Neural crest cell (in vitro differentiated cells): ENCODE measurements at places on chromosomes 5 and 9.

GRCh38 chr5:25025831-25026230 is 381.1 kb upstream of the CDH10 start:
- peaks cover 11% of the 10 kb centered on the region for H3K4me1 ChIP-seq
- no peak overlapping the region for H3K27ac ChIP-seq
- H3K27me3 ChIP-seq = no peaks in the 10 kb centered on the region
- H3K36me3 ChIP-seq = no peaks in the 10 kb centered on the region

GRCh38 chr5:91848453-91848852 is 465.3 kb upstream of the ARRDC3 start:
- H3K27ac ChIP-seq = no peak overlapping the region
- H3K36me3 ChIP-seq = no peaks in the 10 kb centered on the region
- no peaks in the 10 kb centered on the region for H3K4me1 ChIP-seq
- H3K27me3 ChIP-seq = no peaks in the 10 kb centered on the region
- DNase-seq = no peak

DNA sequence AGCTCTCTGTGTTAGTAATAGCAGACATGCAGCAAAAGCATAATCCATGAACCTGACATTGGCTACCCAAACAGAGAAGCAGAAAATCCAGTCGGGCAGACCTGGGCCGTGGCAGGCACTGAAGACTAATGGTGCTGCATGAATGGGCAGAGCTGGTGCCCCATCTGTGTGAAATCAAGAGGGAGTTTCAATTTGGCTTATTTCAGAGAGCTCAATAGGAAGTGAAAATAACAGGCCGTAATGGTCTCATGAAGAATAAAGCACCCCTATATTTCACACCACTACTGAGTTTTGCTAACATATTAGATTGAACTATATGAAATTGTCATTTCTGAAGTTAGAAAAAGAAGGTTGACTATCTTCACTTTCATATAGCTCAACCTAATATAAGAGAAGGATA is 149.7 kb downstream of the ENC1 start:
- no peak overlapping the region for H3K4me3 ChIP-seq
- no peaks in the 10 kb centered on the region for H3K36me3 ChIP-seq
- no peaks in the 10 kb centered on the region for H3K4me1 ChIP-seq
- no peak for DNase-seq

DNA sequence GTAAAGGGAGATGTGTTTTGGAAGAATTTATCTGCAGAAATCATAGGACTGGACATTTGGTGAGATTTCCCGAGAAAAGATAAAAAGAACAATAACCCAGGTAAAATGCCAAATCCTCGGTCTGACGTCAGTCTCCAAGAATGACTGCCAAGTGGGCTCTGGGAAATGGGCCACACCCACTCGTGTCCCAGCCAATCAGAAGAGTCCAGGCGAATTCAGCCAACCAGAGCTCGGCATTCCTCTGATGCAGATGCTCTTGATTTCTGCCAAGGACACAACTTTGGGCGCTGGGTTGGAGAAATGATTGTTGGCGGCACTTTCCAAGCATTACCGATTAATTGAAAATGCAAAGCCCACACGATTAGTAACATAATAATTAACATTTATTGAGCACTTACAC is 73.3 kb downstream of the FGF18 start:
- no peaks in the 10 kb centered on the region for H3K27me3 ChIP-seq
- H3K4me3 ChIP-seq = no peak overlapping the region
- peak overlapping the region; percentile 50 for H3K27ac ChIP-seq
- H3K36me3 ChIP-seq = no peaks in the 10 kb centered on the region

DNA sequence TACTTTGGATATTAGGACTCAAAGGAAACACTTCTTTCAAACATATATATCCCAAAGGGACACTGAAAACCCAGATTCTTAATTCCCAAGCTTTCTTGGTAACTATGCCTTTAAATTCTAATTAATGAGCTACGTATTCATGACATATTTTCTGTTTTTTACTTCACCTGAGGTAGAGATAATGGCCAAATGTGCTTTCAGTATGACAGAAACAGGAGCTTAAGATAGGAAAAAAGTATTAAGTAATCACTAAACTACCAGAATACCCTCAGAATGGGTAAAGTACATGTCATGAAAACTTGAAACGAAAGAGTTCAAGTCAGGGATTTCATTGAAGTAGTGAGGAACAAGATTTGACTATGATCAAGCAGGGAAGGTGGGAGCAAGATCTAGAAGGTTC is 478.5 kb downstream of the AGTPBP1 start:
- no peak overlapping the region for H3K27ac ChIP-seq
- H3K4me3 ChIP-seq = no peak overlapping the region

DNA sequence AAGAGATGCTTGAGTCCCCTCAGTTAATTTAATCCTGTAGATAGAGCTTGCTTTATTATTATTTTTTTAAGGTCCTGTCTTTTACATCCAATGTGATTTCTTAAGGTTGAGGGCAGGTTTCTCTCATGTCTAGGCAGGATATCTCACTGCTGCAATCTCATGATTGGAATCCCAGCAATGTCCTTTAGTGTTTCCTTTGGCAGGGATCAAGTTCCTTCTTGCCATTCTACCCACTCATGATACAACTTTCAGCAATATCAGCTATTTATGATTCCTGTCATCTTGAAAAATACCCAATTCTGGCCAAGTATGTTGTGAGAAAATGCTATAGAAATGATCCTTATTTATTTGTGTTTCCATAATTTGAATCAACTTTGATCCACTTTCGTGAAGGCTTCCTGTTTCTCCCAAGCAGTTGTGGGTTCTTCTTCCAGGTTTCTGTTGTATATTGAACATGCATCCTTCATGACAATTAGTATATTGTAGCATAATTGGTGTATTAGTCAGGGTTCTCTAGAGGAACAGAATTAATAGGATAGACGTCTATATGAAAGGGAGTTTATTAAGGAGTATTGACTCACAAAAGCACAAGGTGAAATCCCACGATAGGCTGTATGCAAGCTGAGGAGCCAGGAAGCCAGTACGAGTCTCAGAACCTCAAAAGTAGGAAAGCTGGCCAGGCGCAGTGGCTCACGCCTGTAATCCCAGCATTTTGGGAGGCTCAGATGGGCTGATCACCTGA is 18.4 kb upstream of the VPS13A start:
- H3K36me3 ChIP-seq = no peaks in the 10 kb centered on the region
- H3K4me1 ChIP-seq = no peaks in the 10 kb centered on the region
- H3K27me3 ChIP-seq = peaks cover 21% of the 10 kb centered on the region
- no peak overlapping the region for H3K4me3 ChIP-seq

GRCh38 chr9:89730715-89731114 is 125.9 kb downstream of the GADD45G start:
- H3K27me3 ChIP-seq = no peaks in the 10 kb centered on the region
- H3K36me3 ChIP-seq = no peaks in the 10 kb centered on the region
- no peak overlapping the region for H3K27ac ChIP-seq

- no peak for DNase-seq
- H3K27me3 ChIP-seq = peaks cover 3% of the 10 kb centered on the region
- H3K4me3 ChIP-seq = no peak overlapping the region
These were observed 18.1 kb downstream of the LCP2 start for GRCh38 chr5:170279459-170279817.

- no peak overlapping the region for H3K4me3 ChIP-seq
- no peak for DNase-seq
- no peak overlapping the region for H3K27ac ChIP-seq
- peaks cover 8% of the 10 kb centered on the region for H3K4me1 ChIP-seq
- no peaks in the 10 kb centered on the region for H3K36me3 ChIP-seq
These were observed 36.1 kb downstream of the STRBP start for GRCh38 chr9:123232332-123232731.

GRCh38 chr5:130532786-130533185 is 628.5 kb downstream of the CHSY3 start:
- no peak overlapping the region for H3K4me3 ChIP-seq
- H3K36me3 ChIP-seq = no peaks in the 10 kb centered on the region
- H3K4me1 ChIP-seq = peaks cover 3% of the 10 kb centered on the region
- H3K27ac ChIP-seq = no peak overlapping the region
- no peaks in the 10 kb centered on the region for H3K27me3 ChIP-seq

GRCh38 chr5:165188556-165189175 is 1683.2 kb downstream of the MAT2B start:
- no peak overlapping the region for H3K27ac ChIP-seq
- no peaks in the 10 kb centered on the region for H3K4me1 ChIP-seq
- H3K36me3 ChIP-seq = peaks cover 4% of the 10 kb centered on the region
- no peaks in the 10 kb centered on the region for H3K27me3 ChIP-seq
- DNase-seq = no peak
- H3K4me3 ChIP-seq = no peak overlapping the region

- no peak for DNase-seq
- no peak overlapping the region for H3K27ac ChIP-seq
- peaks cover 10% of the 10 kb centered on the region for H3K36me3 ChIP-seq
- peaks cover 23% of the 10 kb centered on the region for H3K4me1 ChIP-seq
- no peaks in the 10 kb centered on the region for H3K27me3 ChIP-seq
- H3K4me3 ChIP-seq = peak overlapping the region; percentile 47
These were observed 3.1 kb downstream of the MRPL36 start for GRCh38 chr5:1796371-1797102.

GRCh38 chr5:343461-344401 is 22.2 kb downstream of the AHRR start:
- DNase-seq = peak; percentile 48
- peaks cover 5% of the 10 kb centered on the region for H3K4me1 ChIP-seq
- no peak overlapping the region for H3K4me3 ChIP-seq
- H3K27me3 ChIP-seq = peaks cover 49% of the 10 kb centered on the region
- H3K27ac ChIP-seq = no peak overlapping the region

DNA sequence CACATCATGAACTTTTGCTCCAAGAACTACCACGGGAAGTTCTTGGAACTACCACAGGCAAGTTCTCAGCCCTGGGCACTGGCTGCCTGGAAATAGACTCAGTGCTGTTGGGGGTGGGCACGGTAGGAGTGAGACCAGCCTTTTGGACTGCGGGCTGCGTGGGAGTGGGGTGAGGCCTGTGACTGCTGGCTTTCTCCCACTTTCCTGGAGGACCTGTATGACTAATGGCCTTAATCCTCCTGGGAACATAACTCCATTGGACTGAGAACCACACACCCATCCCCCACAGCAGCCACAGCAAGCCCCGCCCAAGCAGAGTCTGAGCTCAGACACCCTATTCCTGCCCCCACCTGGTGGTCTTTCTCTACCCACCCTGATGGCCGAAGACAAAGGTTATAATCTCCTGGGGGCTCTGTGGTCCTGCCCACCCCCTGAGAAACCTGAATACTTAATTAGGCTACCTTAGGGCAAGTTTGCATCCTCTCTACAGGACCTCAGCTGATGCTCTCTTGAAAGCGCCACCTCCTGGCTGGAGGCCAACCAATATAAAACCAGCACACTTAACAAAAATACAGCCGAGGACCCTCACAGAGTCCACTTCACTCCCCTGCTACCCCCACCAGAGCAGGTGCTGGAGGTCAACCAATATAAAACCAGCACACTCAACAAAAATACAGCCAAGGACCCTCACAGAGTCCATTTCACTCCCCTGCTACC is 112.6 kb downstream of the CACNA1B start:
- no peak overlapping the region for H3K4me3 ChIP-seq
- H3K27me3 ChIP-seq = peaks cover 32% of the 10 kb centered on the region
- no peak for DNase-seq
- H3K4me1 ChIP-seq = no peaks in the 10 kb centered on the region
- H3K36me3 ChIP-seq = peaks cover 4% of the 10 kb centered on the region

- no peak for DNase-seq
- no peak overlapping the region for H3K27ac ChIP-seq
- H3K4me1 ChIP-seq = peaks cover 5% of the 10 kb centered on the region
- H3K27me3 ChIP-seq = no peaks in the 10 kb centered on the region
- no peak overlapping the region for H3K4me3 ChIP-seq
These were observed 666.8 kb upstream of the GRAMD2B start for GRCh38 chr5:125756456-125756855.

DNA sequence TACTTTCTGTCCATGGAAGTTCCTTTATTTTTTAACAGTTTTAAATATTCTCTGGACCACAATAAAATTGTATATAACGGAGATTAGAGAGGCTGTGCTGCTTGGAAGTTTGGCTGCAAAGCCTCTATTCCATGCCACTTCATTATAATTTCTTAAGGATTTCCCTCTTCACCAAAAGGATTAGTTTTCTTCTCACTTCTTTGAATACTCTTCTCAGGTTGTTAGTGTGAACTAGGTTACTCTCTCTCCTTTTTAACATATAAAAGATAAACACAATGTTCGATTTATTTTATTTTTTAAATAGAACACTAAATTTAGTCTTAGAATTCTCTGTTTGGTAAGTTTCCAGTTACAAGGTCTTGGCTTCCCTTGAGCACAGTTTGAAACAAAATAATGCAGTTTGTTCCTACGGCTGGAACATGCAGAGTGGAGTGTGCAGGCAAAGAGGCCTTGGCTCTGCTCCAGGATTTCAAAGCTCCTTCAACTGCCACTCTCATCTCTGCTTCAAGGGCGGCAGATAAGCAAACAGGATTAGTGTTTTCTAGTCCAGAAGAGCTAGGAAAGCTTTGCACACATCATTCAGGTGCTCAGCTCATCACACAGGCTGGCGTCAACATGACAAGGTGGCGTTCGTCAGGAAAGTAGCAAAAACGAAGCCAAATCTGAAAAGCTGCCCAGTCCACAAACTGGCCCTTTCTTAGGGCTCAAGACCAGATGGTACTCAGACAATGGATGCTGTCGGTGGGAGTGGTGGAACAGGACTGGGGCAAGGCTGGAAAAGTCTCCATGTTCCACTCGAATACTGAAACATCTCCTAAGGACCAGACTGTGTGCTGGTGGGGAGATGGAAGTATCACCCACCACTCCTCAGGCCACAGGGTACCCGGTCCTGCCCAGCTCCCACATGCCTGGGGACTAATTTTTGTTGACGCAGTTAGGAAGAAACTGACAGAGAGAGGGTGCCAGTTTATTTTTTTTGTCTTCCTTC is 286.6 kb downstream of the CRB2 start:
- no peaks in the 10 kb centered on the region for H3K27me3 ChIP-seq
- peaks cover 10% of the 10 kb centered on the region for H3K4me1 ChIP-seq
- peaks cover 7% of the 10 kb centered on the region for H3K36me3 ChIP-seq
- no peak overlapping the region for H3K4me3 ChIP-seq
- H3K27ac ChIP-seq = no peak overlapping the region
- no peak for DNase-seq

DNA sequence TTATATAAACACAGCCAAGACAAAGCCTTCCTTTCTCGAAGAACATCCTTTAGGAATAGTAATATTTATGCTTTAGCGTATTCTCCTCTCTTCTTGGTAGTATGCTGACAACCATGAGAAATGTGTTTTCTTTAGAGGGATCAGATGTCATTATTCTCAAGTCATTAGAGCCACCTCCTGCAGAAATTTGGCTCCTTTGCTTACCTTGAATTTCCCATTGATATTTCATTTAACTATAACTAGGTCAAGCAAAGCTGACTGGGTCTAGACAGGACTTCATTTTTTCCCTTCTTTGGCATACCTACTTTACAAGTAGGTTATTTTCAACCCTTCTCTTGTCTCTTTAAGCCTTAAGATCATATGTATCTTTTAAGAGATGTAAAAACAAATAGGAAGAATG is 50.3 kb downstream of the SPATA31D1 start:
- DNase-seq = no peak
- H3K36me3 ChIP-seq = no peaks in the 10 kb centered on the region
- H3K4me3 ChIP-seq = no peak overlapping the region
- H3K27me3 ChIP-seq = no peaks in the 10 kb centered on the region

GRCh38 chr9:106312906-106313305 is 550.1 kb upstream of the ZNF462 start:
- H3K4me1 ChIP-seq = peaks cover 11% of the 10 kb centered on the region
- peaks cover 7% of the 10 kb centered on the region for H3K36me3 ChIP-seq
- no peaks in the 10 kb centered on the region for H3K27me3 ChIP-seq
- no peak overlapping the region for H3K27ac ChIP-seq
- no peak overlapping the region for H3K4me3 ChIP-seq
- no peak for DNase-seq
